ENCODE measurements at places on chromosomes 16 and 17.

GRCh38 chr16:58086381-58087208, 42.6 kb downstream of the CFAP20 start:
- DNase-seq: no peak

DNA sequence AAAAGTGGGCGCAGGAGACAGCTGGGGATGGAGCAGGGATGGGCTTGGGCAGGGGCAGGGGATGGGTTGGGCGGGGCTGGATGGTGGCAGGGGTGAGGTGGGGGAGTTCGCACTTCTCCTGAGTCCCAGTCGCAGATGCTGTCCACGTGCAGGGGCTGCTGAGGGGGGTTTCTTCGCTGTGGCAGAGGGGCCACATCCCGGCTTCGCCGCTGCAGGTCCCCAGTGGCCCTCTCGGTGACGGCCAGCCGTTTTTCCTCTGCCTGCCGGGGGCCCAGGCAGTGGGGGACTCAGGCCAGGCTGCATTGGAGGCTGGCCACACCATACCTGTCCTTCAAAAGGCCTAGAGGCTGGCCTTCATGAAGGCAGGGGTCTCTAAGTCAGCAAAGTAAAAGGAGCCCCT, 8.3 kb downstream of the EVPL start:
- DNase-seq: no peak

DNA sequence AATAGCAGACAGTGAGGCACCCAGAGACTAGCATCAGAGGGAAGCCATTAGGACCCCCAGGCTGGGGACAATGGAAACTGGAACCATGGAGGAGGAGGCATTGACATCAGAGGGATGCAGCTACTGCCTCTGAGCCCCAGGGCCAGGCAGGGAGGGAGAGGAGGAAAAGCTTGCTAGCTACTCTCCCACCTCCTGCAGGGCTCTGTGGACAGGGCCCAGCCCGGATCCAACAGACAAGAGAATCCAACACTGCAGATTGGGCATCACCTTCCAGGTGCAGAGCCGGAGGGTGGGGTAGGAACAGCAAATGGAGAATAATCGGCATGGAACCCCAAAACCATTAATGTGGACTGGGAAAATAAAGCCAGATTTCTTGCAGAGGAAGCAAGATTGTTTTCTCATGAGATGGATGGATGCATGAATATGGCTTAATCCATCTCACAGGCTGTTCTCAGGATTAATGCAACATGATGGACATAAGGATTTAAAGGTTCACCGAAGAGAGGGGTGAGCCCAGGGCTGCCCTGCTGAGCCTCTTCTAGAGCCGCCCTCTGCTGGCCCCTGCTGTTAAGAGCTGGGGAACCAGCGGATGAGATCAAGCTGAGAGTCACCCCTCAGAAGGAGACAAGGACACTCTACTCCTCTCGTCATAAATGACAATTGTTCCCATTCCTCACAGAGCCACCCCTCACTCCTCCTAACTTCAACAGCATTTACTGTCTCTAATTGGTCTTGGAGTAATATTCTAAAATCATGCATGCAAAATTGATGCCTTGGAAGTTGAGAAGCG, 48.8 kb downstream of the DNAH3 start:
- DNase-seq: no peak

DNA sequence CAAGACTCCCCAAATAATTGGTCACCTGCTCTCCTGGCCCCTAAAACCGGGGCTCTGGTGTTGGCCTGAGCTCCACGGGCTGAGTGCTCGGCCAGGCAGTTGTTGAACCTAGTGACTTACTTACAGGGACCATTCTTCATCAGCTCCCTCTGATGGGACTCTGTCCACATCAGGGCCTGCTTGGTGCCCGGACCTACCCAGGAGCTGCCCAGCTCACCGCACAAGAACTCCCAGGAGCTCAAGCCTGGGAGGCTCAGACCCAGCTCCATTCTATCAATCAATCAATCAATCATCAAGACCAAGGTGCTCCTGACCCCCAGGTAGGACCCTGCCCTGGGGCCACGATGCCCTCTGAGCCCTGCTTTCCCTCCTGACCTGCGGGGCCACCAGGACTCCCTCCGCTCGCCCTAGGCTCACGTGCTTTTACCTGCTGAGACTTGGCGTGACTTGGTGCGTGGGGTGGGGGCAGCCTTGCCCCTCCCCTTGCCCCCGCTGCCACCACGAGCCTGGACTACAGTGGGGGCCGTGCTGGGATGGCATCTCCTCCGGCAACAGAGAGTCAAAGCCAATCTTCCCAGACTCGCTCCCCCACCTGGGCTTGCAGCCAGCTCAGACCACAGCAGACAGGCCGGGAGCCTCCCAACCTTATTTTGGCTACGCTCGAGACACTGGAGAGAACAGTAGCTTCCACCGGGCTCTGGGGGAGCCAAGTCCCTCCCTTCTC, 15.7 kb downstream of the IL34 start:
- DNase-seq: no peak

DNA sequence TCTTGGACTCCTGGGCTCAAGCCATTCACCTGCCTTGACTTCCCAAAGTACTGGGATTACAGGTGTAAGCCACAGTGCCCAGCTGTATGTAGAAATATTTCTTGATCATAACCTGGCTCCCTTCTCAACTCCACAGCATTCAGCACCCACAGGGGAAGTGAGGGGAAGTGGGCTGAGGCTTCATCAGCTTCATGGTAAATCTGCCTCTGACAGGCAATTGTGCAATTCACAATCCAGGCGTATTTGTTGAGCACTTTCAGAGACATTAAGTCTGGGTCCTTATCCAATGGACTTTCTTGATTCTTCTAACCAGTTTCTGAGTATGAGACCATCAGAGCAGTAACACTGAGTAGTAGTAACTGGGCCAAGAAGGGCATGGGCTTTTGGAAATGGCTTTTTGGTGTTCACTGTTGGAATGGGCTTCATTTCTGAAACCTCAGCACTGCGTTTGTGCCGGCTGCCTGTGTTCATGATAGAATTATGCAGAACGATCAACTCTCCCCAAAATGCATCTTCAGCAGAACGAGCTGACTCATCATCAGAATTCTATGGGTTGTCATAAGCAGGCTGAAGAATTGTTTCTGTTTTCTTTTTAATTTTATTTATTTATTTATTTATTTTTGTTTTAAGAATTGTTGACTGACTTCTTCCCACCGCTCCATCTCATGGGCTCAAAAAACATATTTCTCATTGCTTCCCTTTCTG, 28.9 kb downstream of the FAM20A start:
- DNase-seq: no peak

DNA sequence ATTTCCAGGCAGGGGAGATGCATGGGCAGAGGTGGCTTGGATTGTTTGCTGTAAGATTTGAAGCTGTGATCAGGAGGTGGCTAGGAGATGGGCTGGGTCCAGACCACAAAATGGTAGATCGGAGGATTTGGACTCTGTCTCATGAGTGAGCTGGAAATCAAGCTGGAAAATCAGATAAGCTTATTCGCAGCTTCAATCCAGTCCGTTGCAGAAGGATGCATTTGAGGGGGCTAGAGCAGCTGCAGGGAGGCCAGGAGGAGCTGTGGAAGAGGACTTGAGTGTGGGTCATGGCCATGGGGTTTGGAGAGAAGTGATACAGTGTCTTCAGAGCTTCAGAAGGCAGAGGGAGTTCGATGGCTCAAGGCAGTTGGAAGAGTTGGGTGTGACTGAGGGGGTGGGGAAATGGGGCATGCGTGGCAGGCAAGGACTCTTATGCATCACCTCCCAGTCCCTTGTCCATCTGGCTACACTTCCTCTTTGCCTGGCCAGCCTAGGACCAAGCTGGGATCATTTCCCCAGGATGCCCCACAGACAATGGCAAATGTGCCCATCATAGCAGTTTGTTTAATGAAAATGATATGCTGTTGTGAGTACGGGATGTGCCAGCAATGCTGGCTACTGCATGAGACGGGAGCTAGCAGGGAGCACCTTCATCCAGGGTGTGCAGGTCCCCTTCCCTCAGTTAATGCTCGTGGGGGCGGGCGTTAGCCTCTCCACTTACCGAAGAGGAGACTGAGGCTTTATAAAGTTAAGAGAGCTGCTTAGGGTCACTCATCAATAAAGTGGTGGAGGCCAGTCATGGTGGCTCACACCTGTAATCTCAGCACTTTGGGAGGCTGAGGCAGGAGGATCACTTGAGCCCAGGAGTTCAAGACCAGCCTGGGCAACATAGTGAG, 20.6 kb downstream of the QPRT start:
- DNase-seq: no peak

DNA sequence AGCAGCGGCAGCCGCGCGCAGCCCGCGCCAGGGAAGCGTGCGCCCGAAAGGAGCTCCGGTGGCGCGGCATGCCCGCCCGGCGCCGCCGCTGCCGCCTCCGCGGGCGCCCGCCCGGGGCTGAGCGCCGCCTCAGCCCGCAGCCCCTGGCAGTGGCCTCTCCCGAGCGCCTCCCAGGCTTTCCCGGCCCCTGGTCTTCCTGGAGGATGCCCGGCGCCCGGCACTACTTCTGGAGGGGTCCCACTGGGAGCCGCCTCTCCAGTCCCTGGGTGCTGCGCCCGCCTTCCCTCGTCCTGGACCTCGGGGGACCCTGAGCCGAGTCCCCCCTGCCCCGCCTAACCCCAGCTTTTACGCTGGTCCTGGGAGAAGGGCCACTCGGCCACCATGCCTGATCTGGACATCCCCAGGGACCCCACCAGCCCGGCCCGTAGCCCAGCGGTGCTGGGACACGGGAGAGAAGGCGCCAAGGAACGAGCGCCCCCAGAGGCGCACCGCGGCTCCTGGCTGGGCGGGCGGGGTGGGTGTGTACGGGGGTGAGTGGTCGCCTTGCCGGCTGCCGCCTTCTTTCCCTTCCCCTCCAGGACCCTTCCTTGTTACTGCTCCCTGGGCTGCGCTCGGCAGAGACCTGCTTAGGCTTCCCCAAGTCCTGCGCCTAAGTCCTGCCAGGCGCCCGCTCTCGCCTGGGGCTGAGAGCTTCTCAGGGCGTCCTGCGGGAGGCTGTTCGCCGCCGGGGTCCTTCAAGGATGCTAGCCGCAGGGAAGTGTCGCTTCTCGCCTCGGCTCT, 704 bp downstream of the ASIC2 start:
- DNase-seq: no peak

DNA sequence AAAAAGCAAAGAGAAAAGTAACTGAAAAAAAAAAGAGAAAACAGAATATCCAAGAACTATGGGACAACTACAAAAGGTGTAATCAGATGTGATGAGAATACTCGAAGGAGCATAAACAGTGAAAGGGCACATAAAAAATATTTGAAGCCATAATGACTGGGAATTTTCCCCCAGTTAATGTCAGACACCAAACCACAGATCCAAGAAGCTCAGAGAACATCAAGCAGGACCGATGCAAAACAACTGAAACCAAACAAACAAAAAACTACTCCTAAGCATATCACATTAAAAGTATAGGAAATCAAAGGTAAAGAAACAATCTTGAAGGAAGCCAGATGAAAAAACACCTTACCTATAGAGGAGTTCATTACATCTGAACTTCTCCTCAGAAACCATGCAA, 27.6 kb upstream of the IRX5 start:
- DNase-seq: no peak

DNA sequence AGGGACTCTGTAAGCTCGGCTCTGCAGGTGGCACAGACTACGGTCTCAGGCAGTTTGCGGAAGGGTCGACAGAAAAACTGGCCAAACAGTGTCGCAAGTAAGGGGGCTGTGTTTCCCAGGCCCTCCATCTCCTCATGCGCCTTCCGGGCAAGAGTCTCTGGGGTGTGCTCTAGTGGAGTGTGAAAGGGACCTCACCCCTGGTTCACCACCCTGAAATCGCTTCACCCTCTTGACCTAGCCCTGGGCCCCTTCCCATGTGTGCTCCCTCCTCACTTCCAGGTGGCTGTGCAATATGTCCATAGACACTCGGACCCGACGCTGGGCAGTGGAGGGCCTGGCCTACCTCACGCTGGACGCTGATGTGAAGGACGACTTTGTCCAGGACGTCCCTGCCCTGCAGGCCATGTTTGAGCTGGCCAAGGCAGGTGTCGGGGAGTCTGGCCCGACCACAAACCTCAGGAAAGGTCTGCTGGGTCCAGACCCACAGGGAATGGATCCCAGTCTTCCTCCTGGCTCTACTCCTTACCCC, 22.3 kb downstream of the UNC45B start:
- no peak for DNase-seq

DNA sequence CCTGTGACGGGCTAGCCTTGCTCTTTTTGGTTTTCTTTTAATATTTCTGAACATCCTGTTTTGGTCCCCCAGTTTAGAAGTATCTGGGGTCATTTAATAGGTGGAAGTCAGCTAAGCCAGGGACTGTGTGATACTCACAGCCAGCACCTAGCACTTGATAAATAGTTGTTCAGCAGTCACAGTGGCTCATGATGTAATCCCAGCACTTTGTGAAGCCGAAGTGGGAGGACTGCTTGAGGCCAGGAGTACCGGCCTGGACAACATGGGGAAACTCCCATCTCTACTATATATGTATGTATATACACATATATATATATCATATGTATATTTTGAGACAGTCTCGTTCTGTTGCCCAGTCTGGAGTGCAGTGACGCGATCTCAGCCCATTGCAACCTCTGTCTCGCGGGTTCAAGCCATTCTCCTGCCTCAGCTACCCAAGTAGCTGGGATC, 1.8 kb upstream of the ZNRF1 start:
- DNase-seq: no peak

DNA sequence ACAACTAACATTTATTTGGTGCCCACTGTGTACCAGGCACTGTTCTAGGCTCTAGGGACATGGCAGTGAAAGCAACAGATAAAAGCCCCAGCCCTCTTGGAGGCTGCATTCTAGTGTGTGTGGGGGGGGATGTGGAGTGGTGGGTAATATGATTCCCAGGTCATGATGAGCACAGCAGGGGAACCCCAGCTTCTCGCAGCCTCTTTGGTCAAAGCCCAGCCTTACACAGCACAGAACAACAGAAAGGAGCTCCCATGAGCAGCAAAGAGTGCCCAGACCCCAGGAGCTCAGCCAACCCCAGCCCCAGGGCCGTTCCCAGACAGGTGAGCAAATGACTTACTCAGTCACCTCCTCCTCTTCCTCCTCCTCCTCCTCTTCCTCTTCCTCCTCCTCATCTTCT, 21.9 kb downstream of the CNGB1 start:
- no peak for DNase-seq

DNA sequence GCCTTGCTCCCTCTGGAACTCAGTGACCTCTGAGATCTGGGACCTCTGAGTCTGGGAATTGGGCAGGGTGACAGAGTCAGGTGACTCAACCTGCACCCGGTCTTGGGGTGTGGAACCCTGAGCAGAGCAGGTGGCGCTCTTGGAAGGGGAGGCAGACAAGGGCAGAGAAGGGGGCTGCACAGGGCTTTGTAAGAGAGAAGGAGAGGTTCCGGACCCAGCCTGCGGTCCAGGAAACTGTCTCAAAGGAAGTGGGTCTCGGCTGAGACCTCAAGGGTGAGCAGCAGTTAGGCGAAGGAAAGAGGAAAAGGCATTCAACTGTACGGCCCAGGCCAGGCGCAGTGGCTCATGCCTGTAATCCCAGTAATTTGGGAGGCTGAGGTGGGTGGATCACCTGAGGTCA, 10.0 kb upstream of the RIPOR1 start:
- DNase-seq: no peak
